D341Med (cell line): ENCODE measurements at places on chromosomes 11 and 22.

DNA sequence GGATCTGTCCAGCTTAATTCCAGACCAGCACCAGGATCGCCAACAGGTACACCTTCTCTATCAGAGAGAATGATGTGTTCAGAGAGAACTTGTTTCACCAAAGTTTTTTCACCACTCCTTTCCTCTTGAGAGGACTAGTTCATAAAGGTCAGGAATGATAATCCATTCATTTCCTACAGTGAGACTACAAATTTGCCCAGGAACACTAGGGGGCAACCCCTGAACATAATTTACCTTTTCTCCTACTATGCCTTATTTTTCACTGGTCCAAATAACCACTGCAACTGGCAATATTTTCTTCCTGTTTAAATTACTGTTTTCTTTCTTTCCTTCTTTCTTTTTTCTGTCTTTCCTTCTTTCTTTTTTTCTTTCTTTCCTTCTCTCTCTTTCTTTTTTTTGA lies 22.5 kb downstream of the CAVIN3 start:
- DNase-seq: no peak

GRCh38 chr11:76664578-76665061 lies 5.9 kb downstream of the LRRC32 start:
- no peak for DNase-seq

DNA sequence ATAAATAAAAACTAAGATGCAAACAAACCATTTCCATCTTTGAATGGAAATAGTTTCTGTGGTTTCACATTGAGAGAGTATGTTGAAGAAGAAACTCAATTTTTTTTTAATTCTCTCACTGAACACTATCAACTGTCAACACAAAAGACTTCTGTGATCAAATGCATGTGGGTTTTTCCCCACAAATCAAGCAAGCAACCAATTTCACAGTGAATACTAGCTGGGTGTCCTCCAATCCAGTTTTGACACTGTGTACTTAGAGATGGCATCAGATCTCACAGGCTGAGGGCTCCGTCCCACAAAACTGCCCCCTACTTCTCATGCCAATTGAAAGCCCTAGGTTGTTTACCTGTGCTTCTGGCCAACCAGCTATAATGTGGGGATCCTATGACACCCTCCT lies 34.5 kb downstream of the CTSC start:
- no peak for DNase-seq

DNA sequence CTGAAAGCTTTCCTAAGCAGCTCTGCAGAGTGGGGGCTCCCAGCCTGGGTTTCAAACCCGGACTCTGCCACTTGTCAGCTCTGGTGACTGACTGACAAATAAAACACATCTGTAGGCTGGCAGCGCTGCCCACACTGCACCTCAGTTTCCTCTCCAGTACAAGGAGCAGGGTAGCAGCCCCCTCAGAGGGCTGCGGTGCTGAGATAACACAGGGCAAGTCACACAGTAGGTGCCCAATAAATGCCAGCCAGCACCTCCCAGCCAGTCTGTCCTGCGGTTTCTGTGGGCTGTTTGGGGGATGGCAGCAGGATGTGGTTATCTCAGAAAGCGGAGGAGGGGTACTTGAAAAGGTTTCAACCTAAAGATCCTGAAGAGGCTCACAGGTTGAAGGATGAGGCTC lies 1.5 kb downstream of the SYT12 start:
- DNase-seq: no peak

DNA sequence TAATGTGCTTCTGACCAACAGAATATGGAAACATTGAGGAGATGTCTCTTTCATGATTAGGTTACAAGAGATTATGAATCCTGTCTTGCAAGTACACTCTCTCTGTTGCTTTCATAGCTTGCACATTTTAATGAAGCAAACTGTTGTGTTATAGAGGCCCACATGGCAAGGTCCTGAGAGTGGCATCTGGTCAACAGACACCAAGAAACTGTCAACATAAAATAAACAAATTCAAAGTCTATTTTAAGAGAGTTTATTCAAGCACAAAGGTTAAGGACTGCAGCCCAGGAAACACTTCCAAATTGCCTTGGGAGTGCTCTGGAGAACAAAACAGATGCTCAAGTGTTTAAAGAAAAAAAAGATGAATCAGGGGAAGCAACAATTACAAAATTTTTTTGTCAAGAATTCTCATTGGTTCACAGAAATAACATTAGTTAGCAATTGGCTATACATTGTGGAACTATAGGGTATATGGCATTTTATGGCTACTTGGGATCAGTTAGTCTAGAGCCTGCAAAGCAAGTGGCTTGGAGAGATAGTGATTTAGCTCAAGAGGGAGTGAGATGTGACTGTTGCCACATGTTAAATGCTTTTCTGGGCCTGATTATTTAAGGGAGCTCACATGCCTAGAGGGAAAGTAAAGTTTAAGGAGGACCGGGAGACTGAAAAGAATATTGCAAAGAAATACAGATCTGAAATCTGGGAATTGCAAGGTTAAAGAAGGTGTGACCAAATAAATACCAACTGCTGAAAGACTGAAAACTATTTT lies 54.6 kb downstream of the CTSC start:
- no peak for DNase-seq

DNA sequence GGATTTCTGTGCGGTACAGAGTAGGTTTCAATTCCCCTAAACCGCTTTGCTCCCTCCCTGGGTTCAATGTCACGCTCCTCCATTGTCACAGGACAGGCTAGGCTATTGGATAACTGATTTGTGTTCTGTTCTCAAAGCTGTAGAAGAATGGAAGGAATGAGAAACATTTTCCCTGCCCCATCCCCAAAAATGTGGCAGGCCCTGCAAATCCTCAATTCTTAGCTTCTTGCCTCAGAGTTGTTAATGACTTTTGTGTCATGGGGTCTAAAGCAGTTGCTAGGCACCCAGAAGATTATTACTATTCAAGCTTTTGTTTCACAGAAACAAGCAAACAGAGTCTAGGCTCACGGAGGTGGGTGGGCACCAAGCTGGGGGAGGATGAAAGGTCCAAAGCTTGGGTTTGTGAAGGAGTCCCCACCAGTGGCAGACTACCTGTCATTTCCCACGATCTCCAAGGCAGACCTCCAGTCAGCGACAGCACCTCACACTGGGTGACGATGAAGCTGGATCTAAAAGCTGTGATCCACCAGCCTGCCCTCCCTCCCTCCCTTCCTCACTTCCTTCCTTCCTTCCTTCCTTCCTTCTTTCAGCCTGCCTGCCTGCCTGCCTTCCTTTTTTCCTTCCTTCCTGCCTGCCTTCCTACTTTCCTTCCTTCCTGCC lies 1080.2 kb downstream of the OPCML start:
- DNase-seq: no peak

DNA sequence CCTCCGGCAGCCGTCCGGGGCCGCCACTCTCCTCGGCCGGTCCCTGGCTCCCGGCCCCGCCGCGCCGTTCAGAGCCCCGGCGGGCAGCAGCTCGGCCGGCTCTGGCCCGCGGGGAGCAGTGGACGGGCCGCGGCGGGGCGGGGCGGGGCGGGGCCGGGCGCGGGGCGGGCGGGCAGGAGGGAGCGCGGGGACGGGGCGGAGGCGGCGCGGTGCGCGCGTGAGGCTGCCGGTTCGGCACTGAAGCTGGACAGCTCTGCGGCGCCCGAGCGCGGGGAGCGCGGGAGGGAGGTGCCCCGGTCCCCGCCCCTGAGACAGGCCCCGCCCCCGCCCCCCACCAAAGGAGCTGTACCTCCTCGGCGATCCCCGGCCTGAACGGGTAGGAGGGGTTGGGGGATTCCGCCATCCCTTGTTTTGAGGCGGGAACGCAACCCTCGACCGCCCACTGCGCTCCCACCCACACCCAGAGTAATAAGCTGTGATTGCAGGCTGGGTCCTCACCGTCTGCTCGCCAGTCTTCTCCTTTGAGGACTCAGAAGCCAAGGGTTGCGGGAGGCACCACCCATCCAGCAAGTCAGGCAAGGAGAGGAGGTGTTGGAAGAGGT lies at the start of gene DRD2:
Gene DRD2, minus strand, starts transcription at position 239 of the 602 bp plus-strand sequence. CDS start 50,747 bp downstream, outside the sequence.
- peak; percentile 77 for DNase-seq

GRCh38 chr11:36463781-36464180 lies 46.3 kb downstream of the TRAF6 start:
- DNase-seq: no peak

DNA sequence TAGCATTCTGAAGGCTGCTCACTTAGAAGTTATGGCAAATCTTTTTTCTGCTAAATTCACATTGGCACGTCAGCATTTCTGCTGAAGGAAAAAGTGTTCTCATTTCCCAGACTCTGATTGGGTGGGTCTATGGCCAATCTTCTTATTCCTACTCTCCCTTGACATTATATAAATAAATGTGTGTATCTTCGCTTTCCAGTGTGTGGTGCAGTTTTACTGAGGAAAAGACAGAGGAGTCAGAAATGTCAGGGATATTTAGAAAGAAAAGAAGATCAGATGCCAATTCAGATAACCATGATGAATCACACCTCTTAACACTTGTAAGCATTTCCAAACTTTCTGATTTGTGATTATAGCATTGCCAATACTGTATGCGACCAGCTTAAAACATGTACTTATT lies 3.2 kb upstream of the BDNF start:
- DNase-seq: no peak

DNA sequence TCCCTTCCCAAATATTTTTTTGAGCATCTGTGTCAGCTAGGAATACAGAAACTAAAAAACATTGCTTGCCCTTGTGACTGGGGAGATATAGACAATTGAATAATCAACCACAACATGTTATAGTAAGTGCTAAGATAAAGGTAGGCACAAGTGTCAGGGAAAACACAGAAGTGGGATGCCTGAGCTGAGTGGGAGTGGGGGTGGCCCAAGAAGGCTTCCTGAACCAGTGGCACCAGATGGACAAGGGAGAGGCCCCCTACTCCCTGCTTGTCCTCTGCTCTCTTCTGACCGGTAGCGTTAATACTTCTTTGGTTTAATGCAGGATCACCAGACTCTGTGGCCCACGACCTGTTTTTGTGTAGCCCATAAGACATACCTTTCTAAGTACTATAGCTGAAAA lies 48.8 kb downstream of the PACS1 start:
- DNase-seq: no peak

DNA sequence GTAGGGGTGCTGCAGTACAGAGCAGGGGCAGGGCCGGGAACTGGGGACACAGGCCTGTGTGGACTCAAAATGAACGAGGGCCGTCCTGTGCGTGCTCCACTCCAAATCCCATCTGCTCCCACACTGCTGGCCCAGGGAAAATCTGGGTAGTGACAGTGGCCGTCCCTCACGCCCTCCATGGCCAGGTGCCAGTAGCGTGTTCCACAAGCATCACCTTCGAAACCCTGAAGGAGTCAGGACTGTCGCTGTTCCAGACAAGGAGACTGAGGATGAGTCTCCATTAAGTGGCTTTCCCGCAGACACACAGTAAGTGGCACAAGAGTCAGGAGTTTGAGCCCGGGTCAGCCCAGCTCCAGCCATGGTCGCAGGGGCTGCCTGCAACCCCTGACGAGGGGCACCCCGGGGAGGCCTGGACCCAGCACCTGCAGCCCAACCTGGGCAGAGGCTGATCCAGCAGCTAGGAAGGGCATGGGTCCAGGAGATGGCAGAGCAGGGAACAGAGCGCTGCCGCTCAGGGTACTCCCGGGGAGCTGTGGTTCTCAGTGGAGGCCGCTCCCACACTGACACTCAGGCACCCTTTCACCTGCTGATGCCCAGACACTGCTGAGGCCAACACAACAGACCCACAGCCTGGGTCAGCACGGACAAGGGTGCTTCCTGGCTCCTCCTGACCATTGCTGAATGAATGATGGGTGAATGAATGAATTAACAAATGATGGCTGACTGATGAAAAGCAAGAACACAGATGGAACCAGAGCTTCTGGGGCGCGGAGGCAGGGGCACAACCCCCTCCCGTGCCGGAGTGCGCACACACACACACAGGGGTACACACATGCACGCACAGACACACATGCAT lies 35.3 kb downstream of the IGF2 start:
- no peak for DNase-seq

DNA sequence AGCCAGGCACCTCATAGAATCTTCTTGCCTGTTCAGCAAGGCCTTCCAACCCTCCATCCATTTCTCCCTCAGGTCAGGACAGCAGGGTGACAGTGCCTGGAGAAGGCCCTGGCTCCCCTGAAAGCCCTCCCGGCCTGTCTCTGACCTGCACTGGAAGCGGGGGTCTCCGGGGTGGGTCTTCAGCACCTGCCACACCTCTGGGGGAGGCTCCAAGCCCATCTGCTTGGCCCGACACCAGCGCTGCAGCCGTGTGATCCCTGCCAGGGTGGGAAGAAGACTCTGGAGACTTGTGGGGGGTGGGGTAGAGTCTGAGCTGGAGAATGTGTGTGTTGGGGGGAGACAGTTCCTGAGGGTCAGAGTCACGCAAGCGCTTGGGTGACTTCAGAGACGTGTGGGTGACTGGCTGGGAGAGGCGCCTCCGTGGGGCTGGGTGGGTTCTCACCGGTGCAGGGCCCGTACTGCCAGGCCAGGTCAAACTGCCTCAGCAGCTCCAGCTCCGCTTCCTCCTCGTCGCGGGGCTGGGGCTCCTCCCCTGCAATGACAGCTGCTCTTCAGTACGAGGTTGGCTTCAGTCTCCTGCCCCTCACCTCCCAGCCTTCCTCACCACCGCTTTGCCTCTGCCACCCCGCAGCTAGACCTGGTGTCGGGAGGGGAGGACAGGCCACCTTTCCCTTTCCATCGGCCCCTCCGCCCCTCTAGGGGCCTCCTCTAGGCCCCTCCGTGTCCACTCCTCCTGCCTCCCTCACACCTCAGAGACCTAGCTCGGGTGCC lies 615 bp downstream of the POLD4 start:
- DNase-seq: no peak

DNA sequence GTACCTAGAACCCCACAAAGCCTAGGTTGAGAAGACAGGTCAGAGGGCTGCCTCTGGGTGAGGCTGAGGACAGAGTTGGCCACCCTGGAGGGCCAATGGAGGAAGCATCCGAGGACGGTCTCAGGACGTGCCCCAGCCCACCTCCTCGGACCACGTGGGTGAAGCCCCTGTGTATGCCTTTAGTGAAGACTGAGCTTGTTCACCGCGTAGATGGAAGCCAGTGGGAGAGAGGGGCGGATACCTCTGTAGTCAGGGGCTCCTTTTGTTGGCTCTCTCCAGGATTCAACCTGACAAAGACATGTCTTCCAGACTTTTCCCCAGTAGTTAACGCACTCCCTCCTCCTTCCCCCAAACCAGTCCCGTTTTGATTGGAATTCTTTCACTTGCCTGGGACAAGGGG lies 110.7 kb downstream of the ZBTB16 start:
- no peak for DNase-seq

DNA sequence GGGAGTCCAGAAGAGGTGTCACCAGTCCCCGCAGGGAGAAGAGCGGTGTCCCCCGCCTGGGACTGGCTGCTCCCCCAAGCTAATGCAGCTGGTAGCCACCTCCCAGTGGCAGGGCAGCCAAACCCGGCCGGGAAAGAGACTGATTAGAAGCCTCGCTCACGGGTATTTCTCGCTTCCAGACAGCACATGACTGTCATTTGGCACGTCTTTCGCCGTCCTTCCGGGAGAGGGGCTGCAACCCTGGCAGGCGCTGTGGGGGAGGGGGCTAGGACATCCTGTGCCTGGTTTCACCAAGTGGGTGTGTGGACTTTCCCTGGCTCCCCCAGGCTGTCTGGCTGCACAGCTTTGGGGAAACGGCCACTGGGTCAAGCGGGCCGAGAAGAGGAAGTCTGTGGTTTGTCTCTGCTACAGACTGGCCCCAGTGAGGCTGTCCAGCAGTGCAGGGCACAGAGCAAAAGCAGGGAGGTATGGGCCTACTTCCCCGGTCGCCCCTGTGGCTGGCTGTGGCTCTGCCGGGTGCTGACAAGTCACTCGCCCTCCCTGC lies 3.8 kb downstream of the CD81 start:
- DNase-seq: no peak

- DNase-seq: no peak
Measured at GRCh38 chr11:12901874-12902481, 107.1 kb upstream of the RASSF10 start.
